ENCODE measurements at places on chromosomes 12 and 14.

DNA sequence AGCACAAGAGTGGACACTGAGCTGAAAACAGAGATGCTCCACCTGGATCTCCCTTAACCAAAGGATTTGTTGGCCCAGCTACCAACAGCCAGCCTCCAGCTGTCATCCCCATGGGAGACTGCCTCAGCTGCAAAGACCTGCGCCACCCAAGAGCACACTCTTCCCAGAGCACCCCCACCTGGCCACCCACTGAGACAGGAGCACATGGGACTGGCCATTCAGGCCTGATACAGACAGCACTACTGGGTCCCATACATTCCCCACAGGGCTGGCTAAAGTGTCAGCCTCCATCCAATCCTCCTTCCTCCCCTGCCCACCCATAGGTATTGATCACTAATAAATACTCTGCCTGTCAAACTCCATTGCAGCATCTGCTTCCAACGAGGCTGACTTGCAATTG lies 241.5 kb downstream of the BCL11B start:
- no peak for DNase-seq

DNA sequence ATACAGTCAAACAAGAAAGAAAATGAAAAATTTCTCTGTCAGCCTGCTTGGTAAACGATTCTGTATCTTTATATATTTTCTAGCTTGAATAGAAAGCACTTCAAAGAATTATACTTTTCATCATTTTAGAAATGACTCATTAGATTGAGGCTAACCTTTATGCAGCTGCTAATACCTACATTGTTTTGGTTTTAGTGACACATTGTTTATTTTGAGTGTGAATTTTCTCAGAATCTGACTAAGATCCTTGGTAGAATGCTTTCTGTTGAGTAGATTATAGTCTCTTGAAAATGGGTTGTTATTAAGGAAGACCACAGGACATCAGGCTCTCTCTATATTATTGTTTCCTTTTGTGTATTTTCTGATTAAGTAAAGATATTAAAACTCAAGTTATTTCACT lies at the start of gene PMCH:
Gene PMCH, minus strand, starts transcription at position 45 of the 400 bp plus-strand sequence. CDS start 63 bp downstream, outside the sequence.
- DNase-seq: no peak

GRCh38 chr14:28666961-28667360 lies 99.6 kb upstream of the FOXG1 start:
- no peak for DNase-seq

GRCh38 chr12:114767084-114767760 lies 83.2 kb upstream of the TBX3 start:
- no peak for DNase-seq

DNA sequence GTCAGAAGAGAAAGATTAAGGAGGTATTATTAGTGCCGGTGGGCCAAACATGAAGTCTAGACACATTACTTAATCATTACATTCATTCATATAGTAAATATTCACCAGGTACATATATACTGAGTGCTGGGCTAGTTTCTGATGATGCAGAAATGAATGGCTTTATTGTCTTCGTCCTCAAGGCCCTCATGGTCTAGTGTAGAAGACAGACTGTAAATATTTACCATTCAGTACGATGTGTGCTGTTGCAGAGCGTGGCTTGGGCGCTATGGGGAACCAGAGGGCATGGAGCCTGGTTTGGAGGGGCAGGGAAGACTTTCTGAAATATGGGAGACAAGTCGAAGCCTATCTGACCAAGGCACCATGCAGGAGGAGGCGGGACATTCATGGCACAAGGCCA lies 37.0 kb upstream of the TCL1B start:
- DNase-seq: peak; percentile 45

GRCh38 chr12:51985154-51985835 lies 21.5 kb upstream of the TAMALIN start:
- DNase-seq: no peak

GRCh38 chr12:62317017-62317416 lies 56.8 kb downstream of the USP15 start:
- no peak for DNase-seq

DNA sequence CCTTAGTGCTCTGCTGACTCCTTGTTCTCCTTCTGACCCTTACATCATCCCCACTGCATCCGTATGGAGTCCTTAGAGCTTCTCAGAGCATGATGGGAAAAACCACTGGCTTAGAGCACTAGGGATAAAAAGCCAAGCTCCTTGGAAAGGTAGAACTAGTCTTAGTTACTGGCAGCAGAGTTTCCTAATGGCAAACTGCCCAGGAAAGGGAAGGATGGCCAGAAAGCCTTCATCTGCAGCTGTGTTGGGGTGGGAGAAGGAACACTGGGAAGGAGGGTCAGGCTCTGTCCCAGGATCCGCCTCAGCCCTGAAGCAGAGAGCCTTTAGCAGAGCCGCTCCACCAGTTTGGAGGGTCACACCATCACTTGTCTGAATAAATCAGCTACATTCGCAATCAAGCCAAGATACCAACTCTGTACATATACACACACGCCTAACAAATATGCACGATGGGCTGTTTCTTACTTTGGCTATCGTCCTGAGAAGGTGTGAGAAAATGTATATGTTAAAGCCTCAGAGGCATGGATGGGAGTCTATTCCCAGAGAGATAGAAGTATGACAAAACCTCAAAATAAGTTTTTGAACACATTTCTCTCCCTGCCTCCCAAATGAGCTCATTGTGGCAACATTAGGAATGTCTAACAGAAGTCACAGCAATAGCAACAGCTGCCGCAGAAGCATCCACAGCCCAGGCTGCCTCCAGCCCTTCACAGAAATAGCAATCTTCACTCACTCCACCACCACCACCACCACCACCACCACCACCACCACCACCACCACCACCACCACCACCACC lies 18.6 kb upstream of the GALNT8 start:
- DNase-seq: peak; percentile 12

DNA sequence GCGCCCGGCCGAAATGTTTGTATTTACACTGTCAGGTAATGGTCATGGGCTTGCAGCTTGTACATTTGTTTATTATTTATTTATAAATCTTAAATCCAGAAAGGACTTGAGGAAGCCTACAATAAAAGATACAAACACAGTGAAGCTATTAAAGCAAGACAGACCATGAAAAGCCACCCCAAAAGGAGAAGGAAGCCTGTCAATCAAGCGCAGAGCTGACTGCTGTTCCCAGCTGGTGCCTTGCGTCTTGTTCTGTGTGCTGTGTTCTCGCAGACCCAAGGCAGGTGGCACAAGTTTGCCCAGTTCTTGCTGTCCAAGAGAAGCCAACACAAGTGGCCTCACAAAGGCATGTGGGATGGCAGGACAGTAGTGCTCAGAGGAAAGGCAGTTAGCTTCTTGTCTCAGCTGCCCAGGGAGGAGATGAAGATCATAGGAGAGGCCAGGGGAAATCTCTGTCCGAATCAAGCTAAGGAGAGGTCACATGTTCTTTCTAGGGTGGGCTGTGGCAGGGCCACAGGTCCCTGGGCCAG lies 73.2 kb downstream of the SLC25A47 start:
- DNase-seq: no peak

DNA sequence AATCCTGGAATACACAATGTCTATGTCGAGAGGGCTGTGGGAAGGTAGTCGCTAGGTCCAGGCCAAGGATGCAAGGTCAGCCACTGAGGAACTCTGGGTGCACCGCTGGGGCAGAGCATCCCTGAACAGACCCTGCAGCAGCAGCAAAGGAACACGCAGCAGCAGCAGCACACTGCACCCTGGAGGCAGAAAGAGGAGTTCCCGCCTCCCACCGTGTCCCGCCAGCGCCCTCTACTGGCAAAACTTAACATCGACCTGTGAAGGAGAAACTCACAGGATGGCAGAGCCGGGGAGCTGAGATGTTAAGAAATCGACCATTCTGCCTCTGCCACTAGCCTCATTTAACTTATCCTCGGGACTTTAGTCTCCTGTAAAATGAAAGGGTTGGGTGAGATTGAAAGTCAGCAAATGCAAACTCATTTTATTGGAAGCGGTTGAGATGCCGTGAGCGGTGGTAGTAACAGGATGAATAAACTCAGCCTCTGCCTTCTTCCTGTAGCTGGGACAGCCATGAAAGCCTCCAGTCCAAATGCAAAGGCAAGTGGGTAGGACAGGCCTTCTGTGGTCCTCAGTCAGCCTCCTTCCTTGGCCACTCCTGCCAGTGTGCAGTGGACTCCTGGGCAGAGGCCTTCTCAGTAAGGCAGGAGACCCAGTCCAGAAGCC lies 45.6 kb downstream of the STAB2 start:
- peak; percentile 62 for DNase-seq

DNA sequence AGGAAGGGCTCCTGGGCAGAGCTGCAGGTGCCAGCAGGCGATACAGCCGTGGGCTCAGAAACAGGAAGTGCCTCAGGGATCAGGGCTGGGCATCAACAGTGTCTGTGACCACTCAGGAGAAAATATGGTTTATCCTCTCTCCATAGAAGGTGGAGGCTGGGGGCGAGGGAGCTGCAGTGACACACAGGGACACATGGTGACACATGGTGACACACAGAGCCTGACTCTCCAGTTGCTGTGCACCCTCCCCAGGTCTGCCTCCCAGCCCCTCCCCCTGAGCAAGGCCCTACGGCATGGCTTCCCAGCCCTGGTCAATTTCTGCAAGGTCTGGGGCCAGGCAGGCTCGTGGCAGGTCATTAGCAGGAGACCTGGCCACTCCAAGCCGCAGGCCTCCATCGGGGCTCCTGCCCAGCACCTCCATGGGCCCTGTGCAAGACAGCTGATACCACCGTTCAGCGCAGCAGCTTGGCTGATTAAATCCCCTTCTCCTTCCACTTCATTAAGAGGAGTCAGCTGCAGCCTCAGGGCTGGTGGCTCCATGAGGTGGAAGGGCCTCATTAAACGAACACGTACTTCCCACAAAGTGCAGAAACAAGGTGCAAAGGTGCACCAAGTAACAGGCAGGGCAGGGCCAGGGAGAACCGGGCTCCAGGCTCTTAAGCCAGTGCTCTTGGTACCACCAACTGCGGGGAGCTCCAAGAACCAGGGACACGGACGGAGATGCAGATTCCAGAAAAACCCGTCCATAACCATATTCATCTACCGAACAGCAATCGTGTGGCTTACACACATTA lies 60.7 kb downstream of the CCNK start:
- DNase-seq: no peak

DNA sequence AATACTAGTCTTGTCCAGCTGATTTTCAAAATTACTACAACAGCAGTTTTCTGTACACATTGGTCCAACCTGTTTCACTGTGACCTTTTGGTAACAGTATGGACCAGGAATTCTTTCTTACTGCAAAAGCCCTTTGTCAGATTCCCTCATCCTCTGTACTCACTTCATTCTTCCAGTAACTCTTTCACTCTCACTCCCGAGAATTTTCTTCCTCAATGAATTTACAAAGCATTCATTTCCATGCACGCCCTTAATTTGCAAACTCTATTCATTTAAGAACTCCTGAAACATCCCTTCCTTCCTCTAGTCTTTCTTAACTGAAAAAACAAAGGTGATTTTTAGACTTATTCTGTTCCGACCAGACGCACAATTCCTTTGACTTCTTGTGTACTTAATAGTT lies 238.2 kb downstream of the NELL2 start:
- DNase-seq: no peak

DNA sequence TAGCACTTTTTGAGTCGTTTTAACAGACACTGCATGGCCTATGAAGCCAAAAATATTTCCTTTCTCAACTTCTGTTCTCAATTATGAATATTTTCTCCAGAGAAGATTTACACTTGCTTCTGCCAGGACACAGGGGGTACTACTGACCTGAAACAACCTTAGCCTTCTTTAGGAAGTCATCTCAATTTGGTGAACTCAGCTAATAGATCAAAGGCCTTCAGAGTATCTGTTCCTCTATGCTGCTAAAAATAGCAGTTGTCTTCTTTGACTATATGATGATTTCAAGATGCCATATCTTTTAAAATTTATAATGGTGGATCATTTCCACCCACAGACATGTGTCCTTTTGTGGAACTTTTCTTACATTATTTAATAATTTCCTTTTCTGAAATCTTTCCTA lies 14.0 kb upstream of the NDUFA12 start:
- DNase-seq: no peak

DNA sequence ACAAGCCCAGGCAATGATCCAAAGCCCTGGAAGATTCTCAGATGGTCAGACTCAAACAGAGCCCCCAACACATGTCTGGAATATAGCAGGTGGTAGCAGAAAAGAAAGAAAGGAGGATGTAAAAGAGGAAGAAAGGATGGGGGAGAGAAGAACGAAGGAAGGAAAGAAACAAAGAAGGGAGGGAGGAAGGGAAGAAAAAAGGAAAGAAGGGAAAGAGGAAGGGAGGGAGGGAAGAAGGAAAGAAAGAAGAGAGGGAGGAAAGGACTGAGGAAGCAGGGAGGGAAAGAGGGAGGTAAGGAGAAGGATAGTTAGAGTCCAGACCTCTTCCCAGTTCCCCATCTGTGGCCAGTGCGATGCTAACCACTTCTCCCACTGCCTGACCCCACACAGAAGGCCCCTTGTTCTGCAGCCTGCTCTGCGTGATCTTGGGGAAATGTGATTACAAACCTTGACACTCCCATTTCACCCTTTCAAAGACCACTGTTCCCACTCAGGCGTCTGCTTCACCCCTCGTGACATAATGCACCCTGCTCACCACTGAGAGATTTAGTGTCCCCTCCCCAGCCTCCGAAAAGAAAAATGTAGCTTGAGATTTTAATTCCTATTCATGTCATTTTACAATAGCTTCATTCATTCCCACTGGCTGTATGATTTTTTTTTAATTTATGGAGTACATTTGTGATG lies 357.9 kb downstream of the BCL11B start:
- no peak for DNase-seq

- DNase-seq: no peak
These were observed 18.0 kb downstream of the XRCC3 start for GRCh38 chr14:103697206-103697602.

DNA sequence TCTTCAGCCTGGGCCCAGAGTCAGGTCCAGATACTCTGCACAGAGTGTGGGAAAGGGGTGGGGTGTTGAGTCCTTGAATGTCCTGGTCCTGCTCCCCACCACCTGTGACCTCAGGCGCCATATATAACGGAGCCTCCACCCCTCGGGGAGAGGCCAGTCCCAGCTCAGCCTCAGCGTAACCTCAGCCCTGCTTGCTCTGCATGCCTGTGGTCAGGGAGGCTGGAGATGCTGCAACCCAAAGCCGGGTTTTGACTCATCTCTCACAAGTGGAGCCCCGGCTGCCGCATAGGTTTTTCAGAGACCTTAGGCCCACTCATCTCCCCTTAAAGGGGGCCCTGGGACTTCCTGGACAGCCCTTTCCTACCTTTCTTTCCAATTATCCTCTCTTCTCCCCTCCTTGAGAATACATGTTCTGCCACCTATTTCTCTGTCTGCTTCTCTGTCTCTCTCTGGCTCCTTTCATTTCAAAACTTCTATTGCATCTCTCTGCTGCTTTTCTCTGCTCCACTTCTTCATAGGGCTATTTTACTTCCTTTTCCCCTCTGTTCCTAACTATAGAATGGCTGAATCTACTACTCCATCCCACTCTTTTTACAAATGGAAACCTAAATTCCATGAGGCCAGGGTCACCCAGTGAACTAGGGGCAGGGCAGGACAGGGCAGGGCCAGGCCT lies 1.2 kb downstream of the ITGB7 start:
- no peak for DNase-seq

GRCh38 chr12:12404297-12404696 lies 47.4 kb downstream of the BORCS5 start:
- no peak for DNase-seq

Measured in NCI-H1105 treated with DMSO at 0.1 percent for 48 hours (cell line).